ENCODE measurements at places on chromosomes 5 and 9.

GRCh38 chr5:142405814-142406395, 81.1 kb upstream of the SPRY4 start:
- no peak for DNase-seq

GRCh38 chr5:23991406-23991805, 484.0 kb downstream of the PRDM9 start:
- DNase-seq: no peak

GRCh38 chr5:112367400-112367799, 51.7 kb downstream of the EPB41L4A start:
- DNase-seq: no peak

GRCh38 chr5:178590924-178591423, 781 bp upstream of the COL23A1 start:
- no peak for DNase-seq

GRCh38 chr5:112023766-112024165, 266.8 kb upstream of the NREP start:
- no peak for DNase-seq

- no peak for DNase-seq
Observed at GRCh38 chr5:115335301-115335700, 38.8 kb upstream of the CCDC112 start.

- DNase-seq: peak; percentile 8
Observed at GRCh38 chr5:143014017-143014651, 244.0 kb downstream of the ARHGAP26 start.

DNA sequence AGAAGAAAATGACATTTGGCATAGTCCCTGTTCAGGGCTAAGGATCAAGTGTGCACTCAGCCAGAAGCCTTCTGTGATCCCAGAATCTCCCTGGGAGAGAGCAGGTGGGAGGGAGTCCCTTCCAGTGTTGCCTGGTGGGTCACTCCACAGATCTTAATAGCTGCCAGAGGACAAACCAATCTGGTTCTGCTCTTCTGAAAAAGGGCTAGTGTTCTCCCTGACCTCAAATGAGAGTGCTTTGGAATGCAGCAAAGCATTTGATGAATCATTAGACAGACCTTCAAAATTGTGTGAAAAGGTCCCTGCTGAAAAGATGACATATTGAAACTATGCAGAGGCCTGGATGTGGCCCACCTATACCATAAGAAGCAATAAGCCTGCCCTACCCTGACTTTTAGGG, 339.7 kb downstream of the TMEM232 start:
- DNase-seq: no peak

DNA sequence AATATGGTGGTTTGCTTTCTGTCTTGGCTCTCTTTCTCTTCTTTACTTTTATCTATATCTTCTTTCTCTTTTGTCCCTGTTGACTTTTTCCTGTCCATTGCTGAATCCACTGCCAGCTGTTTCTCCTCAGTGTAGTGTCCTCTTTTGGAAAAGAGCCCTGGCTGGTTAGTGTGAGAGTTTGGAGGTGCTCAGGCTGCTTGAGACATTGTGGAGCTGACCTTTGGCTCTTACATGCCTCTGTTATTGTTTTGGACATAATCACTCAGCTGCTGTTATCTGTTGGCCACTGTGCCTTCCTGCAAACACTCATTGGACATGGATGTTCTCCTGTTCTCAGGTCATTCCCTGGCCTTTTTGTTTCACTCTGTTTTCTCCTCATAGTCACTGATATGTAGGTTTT, 295.4 kb upstream of the RIOK2 start:
- DNase-seq: no peak

GRCh38 chr9:21450733-21451394, 10.6 kb downstream of the IFNA1 start:
- no peak for DNase-seq

GRCh38 chr5:95884511-95884910, 62.0 kb upstream of the GLRX start:
- no peak for DNase-seq

DNA sequence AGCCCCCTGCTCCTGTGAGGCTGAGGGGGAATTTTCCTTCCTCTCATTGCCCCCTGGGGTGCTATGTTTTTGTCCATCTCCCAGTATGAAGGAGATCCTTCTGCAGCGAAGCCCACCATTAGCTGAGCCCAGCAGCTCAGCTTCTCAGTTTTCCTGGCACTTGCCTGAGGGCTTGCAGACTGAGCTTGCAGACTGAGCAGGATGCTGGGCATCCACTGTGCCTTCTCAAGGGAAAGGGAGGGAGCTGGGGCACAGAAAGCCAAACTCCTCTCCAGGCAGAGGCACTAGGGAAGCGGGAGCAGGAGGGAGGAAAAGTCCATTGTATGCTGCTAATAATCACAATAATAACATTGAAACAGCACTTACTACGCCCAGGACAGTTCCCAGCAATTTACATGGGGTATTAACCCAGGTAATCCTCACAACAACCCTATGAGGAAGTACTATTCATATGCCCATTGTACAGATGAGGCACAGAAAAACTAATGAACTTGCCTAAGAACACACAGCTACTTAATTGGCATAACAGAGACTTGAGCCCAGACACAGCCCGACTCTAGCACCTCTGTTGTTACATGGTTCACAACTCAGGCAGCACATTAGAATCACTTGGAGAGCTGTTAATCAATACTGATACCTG, 86.9 kb upstream of the SSBP2 start:
- no peak for DNase-seq

- no peak for DNase-seq
Observed at GRCh38 chr5:158953929-158954534, 145.7 kb downstream of the EBF1 start.

DNA sequence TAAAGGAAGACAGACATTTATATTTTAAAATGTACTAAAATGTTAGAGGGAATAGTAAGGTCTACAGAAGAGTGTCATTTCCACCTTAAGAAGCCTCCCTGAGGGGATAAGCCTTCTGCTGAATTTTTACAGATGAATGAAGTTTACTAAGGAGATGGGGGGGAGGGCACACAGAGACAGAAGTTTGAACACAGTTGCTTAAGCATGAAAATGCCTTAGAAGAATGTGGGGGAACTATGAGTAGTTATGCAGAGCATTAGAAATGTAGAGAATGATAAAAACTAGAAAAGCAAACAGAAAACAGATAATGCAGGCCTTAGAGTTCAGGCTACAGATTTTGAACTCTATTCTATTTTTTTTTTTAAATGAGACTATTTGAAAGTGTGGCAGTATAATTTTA, 232.2 kb upstream of the VLDLR start:
- no peak for DNase-seq

GRCh38 chr5:81768935-81769452, 18.1 kb upstream of the SSBP2 start:
- no peak for DNase-seq

- DNase-seq: no peak
Observed at GRCh38 chr9:13900449-13900848, 413.5 kb downstream of the NFIB start.

- DNase-seq: no peak
Observed at GRCh38 chr5:78260771-78261170, 33.7 kb downstream of the AP3B1 start.

GRCh38 chr5:75148051-75148450, 88.6 kb downstream of the ANKRD31 start:
- DNase-seq: no peak

GRCh38 chr9:90793729-90794128, 7.9 kb upstream of the SYK start:
- DNase-seq: no peak

DNA sequence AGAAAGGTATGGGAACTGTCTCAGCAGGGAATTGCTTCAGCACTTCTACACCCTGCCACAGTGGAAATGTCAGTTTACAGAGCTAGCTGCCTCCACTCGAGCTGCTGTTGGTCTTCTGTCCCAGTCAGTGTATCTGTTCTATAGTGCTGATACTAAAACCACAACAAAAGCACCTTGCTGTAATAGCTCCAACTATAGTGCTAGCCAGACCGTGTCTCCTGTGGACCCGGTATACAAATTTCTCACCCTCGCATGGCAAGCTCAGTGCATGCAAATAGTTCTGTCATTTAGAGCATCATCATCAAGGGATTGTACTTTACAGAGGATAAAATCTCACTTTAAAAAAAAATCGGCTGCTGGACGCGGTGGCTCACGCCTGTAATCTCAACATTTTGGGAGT, 51.5 kb upstream of the IQGAP2 start:
- DNase-seq: no peak

- no peak for DNase-seq
Observed at GRCh38 chr9:83655433-83655832, 32.5 kb downstream of the IDNK start.

GRCh38 chr5:90792725-90793124, 234.1 kb downstream of the ADGRV1 start:
- no peak for DNase-seq

DNA sequence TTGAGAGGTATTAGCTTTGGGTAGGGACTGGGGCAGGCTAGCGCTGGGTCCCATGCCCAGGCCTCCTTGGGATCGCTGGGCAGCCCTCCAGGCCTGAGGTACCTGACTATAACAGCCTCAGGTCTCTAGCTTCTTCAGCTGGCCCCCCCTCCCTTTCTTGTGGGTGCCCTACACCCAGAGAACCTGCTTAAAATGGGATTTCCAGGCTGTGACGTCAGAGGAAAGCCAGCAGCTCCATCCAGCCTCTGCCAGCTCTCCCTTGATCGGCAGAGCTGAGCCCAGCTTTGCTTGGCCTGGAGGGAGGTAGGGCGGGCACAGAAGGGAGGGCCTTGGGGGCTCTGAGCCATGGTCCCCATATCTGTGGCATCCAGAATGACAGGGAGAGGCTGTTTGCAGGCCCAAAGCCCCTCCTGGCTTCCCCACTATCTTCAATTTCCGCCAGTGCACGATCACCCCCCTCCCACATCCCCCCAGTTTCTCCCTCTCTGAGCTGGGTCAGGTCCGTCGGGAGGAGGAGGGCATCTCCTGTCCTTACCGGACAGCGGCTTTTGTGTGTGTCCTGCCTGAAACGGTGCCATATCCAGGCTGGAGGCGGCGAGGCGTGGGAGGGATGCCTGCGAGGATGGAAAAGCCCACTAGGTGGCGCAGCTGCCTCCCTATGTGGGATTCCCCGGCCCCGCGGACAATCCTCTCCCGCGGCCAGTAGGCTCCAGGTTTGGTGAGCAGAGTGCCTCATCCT, 10.8 kb downstream of the REEP2 start:
- DNase-seq: peak; percentile 74

DNA sequence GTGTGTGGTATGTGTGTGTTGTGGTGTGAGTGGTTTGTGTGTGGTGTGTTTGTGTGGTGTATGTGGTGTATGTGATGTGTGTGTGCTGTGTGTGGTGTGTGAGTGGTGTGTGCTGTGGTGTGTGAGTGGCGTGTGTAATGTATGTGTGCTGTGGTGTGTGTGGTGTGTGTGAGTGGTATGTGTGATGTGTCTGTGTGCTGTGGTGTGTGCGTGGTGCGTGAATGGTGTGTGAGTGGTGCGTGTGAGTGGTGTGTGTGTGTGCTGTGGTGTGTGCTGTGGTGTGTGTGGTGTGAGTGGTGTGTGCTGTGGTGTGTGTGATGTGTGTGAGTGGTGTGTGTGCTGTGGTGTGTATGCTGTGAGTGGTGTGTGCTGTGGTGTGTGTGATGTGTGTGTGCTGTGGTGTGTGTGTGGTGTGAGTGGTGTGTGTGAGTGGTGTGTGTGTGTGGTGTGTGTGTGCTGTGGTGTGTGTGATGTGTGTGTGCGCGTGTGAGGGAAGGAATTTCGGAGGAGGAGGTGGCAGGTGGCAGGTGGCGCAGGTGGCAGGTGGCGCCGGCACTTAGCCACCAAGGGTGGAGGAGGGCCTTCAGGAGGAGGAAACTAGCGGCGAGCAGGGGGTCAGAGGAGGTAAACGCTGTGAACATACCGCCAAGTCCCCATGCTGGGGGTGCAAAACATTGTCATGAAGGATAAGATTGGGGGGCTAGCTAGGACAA, 191.8 kb downstream of the MELK start:
- no peak for DNase-seq

DNA sequence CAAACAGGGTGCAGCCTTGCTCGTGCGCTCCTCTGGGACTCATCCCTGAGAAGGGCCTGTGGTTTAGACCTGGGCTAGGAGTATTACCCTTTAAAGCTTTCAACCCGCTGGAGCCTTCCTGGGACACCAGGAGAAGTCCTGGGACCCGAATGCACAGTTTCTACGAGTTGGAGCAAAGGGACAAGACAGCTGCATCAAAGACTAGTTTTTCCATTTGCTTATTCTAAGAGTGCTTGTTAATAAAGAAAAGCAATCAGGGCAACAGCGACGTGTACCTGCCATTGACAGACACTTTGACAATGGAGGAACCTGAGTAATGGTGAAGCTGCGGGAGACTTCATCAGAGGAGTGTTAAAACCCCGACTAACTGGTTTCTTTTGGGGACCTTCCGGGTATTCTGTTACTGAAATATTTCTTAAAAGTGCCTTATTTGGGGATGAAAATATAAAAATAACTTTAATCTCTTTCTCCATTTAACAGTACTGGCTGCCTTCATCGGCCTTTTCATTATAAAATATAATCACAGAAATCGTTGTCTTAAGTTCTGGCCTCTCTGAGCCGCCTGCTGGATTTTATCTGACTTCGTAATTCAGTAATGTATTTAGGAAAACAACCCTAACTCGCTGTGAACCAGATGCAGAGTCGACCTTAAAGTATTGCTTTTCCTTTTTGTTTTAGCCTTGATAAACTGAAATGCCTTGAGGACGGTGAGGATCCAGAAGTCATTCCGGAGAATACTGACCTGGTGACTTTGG, 732 bp downstream of the SNAPC3 start:
- no peak for DNase-seq

GRCh38 chr9:115025721-115026120, 92.2 kb downstream of the TNC start:
- no peak for DNase-seq

GRCh38 chr5:20537911-20538703, 550.1 kb upstream of the CDH18 start:
- no peak for DNase-seq

DNA sequence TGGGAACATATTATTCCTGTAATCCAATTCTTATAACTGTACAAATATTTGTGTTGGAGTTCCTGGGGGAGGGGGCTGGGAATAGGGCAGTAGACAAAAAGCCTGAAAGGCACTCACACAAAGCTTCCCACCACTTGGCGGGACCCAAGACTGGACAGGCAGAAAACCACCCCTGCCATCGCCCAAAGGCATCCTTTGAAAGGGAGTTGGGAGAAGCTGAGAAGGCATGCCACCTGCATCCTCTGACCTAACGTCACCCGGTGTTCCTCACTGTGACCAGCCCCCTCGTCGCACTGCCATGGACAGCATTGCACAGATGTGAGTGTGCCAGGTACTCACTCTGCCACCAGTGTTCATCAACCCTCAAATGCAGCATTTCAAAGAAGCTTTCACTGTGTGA, 80.6 kb upstream of the SMIM23 start:
- DNase-seq: no peak

DNA sequence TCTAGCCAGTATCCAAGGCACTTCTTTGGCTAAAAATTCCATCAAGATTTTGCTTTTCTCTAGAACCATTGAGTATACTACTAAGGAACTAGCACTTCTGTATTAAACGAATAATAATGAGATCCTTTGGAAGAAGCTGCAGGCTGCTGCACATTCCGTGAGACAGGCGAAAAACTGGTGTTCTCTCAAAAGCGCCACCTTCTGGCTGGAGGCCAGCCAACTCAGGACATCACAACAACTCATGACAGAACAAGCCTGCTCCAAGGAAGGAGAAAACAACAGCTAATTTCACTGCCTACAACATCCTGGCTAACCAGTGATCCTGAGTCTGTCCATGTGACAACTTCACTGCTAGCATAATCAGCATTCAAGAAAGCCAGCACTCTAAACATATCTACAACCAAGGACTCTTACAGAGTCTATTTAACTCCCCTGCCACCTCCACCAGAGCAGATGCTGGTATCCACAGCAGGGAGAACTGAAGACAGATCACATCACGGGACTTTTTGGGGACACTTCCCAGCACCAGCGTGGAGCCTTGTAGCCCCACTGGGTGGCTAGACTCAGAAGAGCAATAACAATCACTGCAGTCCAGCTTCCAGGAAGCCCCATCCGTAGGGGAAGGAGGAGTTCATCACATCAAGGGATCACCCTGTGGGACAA, 150.5 kb downstream of the YTHDC2 start:
- peak; percentile 4 for DNase-seq
